ENCODE measurements at places on chromosomes 11 and 22.

- DNase-seq, result no peak
Observed at GRCh38 chr11:26583550-26583949, 11.5 kb upstream of the MUC15 start.

DNA sequence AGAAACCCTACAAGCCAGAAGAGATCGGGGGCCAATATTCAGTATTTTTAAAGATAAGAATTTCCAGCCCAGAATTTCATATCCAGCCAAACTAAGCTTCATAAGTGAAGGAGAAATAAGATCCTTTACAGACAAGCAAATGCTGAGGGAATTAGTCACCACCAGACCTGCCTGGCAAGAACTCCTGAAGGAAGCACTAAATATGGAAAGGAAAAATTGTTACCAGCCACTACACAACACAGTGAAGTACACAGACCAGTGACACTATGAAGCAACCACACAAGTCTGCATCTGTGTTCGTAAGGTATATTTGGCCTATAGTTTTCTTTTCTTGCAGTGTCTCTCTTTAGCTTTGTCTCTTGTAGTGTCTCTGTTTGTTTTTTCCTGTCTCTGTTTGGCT is 29.0 kb downstream of the TMEM225 start:
- no peak for DNase-seq

DNA sequence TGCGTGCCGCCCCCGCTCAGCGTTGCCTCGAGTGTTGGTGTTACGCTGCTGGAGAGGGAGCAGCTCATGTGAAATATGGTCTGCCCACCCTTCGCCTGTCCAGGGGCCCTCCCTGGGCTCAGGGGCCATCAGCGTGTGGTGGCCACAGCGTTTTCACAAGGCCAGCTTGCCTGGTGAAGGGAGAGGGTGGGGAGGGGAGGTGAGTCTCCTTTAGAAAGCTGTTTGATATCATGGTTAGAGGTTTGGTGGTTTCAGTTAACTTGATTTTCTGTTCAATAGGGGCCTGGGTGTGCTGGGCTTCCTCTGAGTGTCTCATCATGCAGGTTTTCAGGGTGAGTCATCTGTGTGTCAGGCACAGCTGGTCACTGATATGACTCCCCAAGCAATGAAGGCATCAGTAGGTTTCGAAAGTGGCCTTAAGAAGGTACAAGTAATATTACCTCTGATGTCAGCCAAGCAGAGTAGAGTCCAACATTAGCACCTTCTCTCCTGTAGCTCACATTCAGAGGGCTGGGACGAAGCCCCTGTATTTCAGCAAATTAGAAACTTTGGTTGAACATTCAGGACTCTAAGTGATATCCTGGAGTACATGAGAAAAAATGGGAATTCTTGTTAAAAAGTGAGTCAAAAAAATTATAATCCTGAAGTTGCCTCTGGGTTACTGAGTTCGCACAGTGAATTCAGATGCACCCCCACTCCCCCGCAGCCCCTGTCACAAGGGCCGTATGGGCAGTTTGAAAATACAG is 172.5 kb downstream of the TBC1D22A start:
- no peak for DNase-seq

DNA sequence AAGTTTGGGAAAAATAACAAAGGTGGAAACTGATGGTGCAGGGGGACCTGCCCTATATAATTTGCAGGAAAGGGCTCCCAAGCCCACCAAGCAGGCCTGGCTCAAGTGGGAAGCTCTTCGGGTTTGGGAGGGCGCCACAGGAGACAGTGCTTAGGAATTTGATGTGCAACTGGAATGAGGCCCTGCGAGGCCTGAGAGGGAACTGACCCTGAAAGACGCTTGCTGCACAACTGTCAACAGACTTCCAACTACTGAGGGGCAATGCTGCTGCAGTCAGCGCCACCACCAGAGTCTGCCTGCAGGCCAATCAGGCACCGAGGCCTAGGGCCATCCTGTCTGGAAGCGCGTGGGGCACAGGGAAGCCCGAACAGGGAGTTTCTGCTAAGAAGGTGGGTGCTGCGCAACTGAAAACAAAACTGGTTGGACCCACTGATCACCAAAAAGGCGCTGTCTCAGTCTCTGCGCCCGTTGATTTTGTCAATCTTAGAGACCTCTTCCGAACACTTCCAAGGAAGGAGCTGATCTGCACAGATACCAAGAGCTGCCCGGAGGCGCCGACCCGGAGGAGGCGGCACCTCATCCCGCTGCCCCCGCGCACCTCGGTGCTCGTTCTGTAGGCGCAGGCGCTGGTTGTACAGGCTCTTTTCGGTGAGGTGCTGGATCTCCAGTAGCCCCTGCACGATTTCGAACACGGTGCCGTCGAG is 667 bp downstream of the DGCR6L start:
- no peak for DNase-seq

GRCh38 chr11:115652496-115652895 is 148.3 kb upstream of the CADM1 start:
- no peak for DNase-seq

- no peak for DNase-seq
Observed at GRCh38 chr11:15580056-15580774, 465.5 kb downstream of the INSC start.

DNA sequence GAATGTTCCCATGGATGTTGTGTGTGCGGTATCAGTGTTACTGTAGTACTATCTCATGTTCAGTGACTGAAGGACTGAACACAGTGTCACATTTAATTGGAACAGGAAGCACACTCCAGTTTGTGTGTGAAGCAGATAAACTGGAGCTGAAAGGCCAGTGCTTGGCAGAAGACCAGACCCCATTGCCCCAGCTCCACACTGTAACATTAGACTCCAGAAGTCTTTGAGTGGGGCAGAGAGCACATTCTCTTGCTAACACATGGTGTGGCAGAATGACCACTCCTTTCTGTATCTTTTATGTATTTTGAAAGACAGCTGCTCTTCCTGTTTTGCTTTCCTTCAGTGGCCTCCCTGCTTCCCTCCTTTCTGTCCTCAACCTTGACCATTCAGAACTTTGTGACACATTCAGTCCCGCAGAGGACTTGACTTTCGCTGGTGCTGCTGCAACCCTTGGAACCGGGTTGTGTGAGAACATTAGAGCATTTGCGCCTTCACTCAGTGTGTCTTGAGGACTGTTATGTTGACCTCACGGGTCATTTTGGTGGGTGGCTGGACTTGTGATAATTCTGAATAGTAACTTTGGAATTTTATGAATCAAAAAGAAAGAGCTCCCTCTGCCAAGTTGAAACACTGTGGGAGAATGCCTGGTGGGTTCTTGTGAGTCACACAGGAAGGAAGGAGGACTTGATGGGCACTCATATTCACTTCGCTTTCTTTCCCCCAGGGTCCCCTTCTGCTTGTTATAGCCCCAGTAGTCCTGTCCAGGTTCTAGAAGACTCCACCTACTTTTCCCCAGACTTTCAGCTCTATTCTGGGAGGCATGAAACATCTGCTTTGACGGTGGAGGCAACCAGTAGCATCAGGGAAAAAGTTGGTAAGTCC is 26.4 kb downstream of the AMOTL1 start:
- DNase-seq, result no peak

DNA sequence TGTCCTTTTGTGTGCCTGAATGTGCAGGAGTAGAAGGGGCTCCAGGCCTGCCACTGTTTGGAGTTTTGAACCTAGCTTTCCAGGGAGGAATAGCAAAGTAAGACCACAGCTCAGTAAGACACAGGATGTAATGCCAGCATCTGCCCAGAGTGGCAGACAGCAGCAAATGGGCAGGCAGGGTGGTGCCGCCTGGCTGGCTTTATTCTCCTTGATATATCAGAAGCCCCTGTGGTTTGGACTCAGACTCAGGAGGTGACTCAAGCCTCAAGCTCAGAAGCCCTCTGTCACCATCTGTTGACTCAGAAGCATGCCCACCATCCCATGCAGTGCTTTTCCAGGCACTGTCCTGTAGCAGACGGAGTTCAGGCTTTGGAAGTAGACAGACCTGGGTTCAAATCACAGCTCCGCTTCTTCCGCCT is 72.7 kb upstream of the TTC12 start:
- no peak for DNase-seq

GRCh38 chr22:19639610-19640135 is 74.6 kb upstream of the SEPTIN5 start:
- DNase-seq, result no peak

- DNase-seq, result no peak
Observed at GRCh38 chr11:75236062-75236461, 4.5 kb upstream of the TPBGL start.

DNA sequence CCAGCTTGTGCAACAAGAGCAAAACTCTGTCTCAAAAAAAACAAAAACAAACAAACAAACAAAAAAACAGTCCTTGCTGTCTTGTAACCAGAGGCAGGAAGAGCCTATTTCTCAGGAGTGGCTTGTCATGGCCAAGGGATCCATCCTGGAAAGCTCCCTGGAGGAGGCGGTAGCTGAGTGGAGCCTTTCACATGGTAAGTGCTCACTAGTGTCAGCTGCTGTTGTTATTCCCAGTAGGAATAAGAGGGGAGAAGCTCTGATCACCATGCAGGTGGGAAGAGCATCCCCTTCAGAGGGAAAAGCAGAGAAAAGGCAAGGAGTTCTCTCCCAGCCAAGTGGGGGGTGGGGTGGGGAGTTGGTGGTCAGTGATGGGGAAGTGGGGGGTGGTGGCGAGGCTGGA is 54.6 kb upstream of the WNT7B start:
- no peak for DNase-seq

DNA sequence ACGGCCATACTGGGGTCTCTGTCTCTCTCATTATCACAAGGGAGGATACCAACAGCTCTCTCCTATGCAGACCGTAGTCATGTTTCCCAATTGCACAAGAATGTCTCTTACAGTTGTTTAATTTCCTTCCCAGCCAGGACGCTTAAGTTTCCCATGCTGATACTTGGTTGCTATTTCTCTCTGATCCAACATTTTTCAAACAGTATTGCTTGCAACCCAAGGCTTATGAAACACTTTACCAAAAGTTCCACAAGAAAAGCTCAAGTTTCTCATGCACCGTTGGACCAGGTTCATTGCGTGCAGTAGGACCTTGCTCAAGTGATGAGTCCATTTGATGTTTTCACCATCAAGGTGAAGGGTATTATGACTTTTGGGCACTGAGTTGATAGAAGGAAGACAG is 46.6 kb downstream of the GGTLC2 start:
- no peak for DNase-seq

DNA sequence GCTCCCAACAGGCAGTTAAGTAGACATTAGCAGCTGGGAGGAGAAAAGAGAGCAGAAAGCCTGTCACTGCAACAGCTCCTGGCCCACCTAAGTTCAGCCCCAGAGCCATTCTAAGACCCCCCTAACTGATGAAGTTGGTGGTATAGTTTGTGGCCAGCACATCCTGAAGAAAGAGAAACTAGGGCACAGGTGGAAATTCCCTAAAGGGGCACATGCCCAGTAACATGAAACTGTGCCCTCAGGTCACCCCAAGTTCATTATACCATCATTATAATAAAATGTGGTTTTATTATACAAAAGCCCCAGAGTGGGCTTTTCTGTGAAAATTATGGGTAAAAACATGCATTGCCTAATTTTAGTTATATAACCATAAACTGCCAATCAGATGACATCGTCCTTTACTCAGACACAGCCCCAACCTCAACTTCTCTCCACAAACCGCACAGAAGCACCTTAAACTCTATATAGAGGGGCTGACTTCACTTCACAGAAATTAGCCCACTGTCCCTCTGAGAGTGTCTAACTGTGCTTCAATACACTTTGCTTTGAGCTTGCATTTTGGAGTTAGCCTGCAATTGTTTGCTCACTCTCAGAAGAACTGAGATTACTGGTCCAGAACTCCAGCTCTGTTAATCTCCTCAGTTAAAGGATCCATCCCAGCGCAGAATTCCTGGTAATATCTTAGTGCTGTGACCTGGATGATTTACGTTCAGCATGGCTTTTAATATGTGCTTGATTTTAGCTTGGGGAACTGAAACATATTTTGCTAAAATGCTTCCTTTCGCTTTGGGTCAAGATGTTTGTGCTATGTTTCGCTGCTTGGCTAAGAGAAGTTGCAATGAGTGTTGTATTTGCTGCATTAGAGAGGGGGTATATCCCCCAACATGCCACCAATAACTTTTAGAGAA is 1.8 kb upstream of the APOL3 start:
- DNase-seq, result no peak

DNA sequence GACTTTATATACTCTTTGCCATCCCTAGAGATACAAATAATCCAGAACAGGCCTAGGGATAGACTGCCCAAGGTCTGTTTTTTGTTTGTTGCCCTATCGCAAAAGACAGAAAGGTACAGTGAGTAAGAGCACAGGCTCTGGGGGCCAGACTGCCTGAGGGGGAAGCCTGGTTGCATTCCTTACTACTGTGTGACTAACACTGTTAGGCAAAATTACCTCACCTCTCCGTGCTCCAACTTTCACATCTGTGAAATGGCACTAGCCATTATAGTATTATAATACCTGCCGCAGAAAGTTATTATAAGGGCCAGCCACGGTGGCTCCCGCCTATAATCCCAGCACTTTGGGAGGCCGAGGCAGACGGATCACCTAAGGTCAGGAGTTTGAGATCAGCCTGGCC is 14.5 kb downstream of the SLC35F2 start:
- DNase-seq, result no peak

DNA sequence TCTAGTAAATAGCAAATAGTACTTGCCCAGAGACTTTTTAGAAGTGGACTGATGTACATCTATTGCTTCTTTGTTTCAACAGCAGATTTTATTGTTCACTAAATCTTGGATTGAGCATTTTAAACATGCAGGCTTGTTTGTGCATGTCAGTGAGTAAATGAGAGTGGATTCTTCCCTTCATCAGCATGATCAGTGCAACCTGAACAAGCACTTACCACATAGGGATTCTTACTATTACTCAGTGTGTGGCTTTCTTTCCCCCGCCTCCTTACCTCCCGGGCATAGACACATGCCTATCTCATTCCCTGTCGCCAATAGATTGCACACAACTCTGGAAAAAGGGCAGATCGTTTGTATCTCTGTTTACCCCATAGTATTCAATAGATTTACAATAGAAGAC is 197.5 kb downstream of the C11orf87 start:
- DNase-seq, result no peak

DNA sequence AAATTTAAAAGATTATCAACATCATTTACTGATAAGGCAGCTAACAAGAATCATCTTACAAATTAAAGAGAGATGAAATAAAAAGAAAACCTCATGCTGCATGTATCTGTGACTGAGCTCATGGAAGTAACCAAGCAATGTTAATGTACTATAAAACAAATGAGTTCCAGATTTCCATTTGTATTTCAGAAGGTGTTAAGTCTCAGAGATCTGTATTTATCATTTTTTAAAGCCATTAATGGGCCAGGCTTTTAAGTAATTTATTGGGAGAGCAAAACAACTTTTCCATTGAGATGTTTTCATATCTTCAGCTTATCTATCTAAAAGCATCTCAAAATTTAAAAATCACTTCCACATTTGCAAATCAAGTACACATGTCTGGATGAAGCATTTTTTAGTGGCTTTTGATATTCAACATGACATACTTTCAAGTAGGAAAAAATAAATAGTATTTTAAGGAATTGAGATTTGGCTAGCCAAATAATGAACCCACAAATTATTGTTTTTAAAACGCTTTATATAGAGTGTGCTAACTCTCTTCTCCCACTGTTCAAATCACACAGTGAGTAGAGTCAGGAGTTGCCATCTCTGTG is 17.9 kb upstream of the BBOX1 start:
- DNase-seq, result no peak
